Activated CD4-positive, alpha-beta T cell treated with anti-CD3 and anti-CD28 coated beads, Interleukin-10, Interleukin-2, amounts not matched to agents 100 ng/mL and 50 ng/mL, durations not matched to agents 16 hours and 8 hours (primary cell): ENCODE measurements at places on chromosomes 5 and 9.

DNA sequence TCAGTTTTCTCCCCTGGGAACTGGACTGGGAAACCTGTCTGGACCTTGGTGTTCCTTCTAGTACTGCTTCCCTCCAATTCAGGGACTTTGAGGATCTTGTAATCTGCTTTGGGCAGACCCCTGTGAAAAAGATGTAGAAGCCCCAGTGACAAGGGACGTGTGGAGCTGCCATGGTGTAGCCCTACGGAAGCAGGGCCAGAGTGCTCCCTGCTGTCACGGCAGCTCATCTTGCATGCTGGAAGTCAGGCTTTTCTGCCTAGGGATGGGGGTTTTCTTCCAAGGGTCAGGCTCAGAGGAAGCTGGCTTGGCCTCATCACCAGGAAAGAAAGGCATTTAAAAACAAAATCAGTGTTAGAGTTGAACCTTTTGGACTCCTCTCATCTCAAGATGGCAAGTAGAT lies 86.4 kb downstream of the AMBP start:
- no peak for DNase-seq

DNA sequence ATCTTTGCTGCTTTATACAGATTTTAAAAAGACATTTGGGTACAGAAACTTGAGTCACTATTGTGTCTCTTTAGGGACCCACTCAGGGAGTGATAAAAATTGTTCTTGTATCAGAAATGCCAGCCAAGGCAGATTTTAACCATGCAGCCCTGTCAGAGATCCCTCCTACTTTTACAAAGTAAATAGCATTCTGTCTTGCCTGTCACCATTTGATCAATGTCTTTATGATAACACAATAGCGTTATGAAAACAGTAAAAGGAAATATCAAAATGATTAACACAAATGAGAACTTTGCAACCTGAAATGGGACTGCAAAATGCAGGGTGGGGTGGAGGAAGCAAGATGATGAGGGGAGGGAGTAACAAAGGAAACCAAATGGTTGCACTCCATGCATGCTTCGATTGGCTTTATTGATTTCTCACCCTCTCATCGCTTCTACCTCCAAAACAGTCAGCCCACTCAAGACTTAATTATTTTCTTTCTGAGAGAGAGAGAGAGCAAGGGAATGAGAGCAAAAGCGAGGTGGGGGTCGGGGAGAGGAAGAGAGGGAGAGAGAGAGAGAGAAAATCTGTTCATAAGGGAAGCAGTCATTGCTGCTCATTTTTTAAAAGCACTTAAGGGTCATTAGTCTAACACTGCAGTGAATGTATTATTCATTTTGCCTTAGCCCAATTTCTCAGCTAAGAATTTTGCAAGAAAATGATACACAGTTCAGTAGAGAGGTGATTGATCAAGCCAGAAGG lies 576.5 kb downstream of the CSNK1G3 start:
- no peak for DNase-seq

GRCh38 chr5:36694351-36694750 lies 87.9 kb downstream of the SLC1A3 start:
- no peak for DNase-seq

DNA sequence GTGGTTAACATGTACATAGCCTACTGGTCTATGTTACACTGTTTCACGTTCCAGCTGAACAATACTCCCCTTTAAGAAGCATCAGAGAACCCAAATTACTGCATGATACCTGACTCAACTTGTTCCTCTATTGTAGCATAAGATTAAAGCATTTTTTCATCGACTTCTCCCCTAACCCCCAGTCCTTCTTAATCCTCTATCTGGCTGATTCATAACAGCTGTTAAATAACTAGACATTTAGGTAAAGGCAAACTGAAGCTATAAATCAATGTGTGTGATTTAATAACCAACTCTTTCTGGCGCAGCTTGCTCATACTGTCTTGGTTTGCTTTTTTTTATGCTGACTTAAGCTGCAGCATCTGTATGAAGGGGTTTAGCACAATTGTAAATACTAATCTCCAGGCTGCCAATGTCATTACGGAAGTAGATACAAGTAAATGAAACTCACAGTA lies 94.2 kb upstream of the MTAP start:
- no peak for DNase-seq

GRCh38 chr9:131421691-131422090 lies 27.8 kb downstream of the PRRC2B start:
- DNase-seq: no peak
